ENCODE measurements at places on chromosomes 3 and 15.

GRCh38 chr3:98986073-98986472, 84.6 kb upstream of the DCBLD2 start:
- DNase-seq = no peak

DNA sequence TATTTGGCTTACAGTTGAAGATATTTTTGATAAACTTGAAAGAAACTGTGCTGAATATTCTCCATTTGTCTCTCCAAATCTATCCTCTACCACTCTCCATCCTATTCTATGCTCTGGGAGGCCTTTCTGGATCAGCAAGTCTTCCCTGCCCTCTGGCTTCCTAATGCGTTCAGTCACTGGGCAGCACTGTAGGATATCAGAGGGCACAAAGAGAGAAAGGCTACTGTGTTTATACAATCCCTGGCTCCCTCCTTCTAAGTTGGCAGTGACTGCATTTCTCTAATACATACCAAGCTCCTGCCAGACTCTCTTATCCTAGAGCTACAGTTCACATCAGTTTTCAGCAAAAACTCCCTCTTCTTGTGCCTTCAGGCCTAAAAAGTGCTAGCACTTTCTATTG, 102.1 kb upstream of the FHIT start:
- no peak for DNase-seq

GRCh38 chr3:71688121-71688520, 37.1 kb downstream of the EIF4E3 start:
- DNase-seq = no peak

GRCh38 chr3:116254541-116254940, 190.7 kb downstream of the LSAMP start:
- no peak for DNase-seq

GRCh38 chr15:48380198-48380597, 49.0 kb downstream of the DUT start:
- DNase-seq = no peak

GRCh38 chr15:64089543-64090280, 3.9 kb downstream of the CIAO2A start:
- DNase-seq = no peak

DNA sequence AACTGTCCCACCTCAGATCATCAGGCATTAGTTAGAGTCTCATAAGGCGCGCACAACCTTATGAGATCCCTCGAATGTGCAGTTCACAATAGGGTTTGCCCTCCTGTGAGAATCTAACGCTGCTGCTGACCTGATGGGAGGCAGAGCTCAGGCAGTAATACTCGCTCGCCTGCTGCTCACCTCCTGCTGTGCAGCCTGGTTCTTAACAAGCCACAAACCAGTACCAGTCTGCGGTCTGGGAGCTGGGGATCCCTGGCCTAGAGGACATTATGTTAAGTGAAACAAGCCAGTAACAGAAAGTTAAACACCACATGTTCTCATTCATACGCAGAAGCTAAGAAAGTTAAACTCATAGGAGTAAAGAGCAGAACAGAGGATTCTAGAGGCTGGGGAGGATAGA, 47.0 kb downstream of the MAP3K13 start:
- DNase-seq = no peak

DNA sequence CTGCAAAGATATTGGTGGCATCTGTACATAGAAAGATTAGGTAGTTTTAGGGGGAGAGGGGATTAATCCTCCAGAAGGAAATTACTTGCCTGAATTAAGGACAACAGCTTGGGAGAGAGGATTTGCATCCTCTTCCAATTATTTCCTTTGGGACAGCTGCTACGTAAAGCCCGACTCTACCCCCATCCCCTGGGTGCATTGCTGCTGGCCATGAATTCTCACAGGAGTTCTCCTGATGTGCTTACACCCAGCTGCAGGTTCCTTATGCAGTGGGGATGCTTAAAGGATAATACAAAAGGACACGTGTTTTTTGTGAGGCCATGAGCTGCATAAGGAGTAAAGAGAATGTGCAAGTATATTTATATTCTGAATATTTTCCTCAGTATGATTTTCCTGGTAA, 132.3 kb downstream of the VPS8 start:
- DNase-seq = no peak
